Urinary bladder (tissue), 4 donors: ENCODE measurements at places on chromosomes 7 and 10. TPM values are rescaled to one million over a fixed set of nuclear protein-coding genes. Genes with fewer than 3 reads are reported as not detected.

DNA sequence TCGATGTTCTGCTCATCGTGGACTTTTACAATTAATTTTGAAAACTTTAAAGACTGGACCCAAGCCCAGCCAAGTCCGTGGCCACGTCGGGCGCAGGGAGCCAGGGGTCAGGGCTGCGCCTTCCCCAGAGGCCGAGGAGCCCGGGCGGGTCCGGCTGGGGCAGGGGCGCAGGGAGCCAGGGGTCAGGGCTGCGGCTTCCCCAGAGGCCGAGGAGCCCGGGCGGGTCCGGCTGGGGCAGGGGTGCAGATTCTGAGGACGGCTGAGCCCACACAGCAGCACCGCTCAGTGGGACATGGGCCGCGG is 75.2 kb downstream of the MICALL2 start:
- DNase-seq, result no peak

Gene RET
- 2.7 TPM for total RNA-seq

Gene FRMD4A
- total RNA-seq, result 32.9 TPM

GRCh38 chr7:135930565-135931461 is 46.3 kb downstream of the MTPN start:
- DNase-seq, result no peak

DNA sequence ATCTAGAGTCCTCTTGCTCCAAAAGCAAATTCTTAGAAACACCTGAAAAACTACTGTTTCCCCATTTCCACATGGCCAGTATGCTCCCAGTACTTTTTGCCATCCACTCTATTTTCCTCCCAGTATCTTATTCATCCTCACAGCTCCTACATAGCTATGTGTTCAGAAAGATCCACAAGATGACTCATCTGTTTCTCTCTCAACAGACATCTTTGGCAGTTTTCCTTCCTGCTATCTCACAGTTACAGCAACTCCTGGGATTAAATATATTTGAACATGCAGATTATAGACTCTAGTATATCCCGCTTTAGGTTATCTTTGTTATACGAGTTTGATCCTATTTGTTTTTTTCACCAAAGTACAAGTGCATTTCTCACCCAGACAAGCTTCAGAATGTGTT is 675.6 kb upstream of the POT1 start:
- no peak for DNase-seq

Gene EBLN1
- total RNA-seq, result not detected

GRCh38 chr7:46292741-46293140 is 371.7 kb upstream of the IGFBP3 start:
- DNase-seq, result no peak

GRCh38 chr7:143437578-143437977 is 5.7 kb upstream of the TAS2R60 start:
- no peak for DNase-seq

GRCh38 chr10:127987467-127988380 is 80.8 kb downstream of the PTPRE start:
- no peak for DNase-seq

GRCh38 chr7:148327379-148327778 is 263.2 kb upstream of the C7orf33 start:
- DNase-seq, result no peak

DNA sequence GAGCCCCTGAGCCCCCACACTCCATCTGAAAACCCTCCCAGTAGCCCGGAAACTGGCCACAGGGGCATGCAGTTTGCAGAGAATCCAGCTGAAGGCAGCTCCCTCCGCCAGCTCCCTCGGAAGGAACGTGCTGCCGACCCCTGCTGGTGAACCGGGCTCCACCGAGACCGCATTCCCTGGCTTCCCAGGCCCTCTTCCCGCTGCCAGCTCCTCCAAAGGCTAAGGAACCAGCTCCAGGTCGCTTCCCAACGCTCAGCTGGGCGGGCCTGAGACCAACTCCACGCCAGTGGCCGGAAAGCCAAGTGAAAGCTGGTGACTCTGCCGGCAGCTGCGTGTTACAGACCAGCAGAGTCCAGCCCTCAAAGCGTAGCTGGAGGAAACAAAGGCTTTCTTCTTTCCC is 35.8 kb downstream of the GPER1 start:
- DNase-seq, result no peak

Gene TWIST1
- 22.9 TPM for total RNA-seq
